Aortic smooth muscle cell (primary cell): ENCODE measurements at places on chromosomes 6 and 20. TPM values are rescaled to one million over a fixed set of nuclear protein-coding genes. Genes with fewer than 3 reads are reported as not detected.

Gene ANKRD66
- total RNA-seq, result not detected in 2 replicates

Gene ZC3H12D
- total RNA-seq, result under 0.01 and 0.06 TPM in 2 replicates

Gene ZBP1
- not detected in 2 replicates for total RNA-seq

Gene SULF2
- total RNA-seq, result 5.0 and 5.5 TPM in 2 replicates

Gene FOXA2
- total RNA-seq, result not detected in 2 replicates

Gene GPX6
- not detected in 2 replicates for total RNA-seq

Gene LRRC73
- total RNA-seq, result 0.79 and 0.81 TPM in 2 replicates

Gene OR2H2
- total RNA-seq, result not detected in 2 replicates

Gene C20orf144
- total RNA-seq, result 0.12 and 0.13 TPM in 2 replicates

Gene GFOD1
- total RNA-seq, result 1.6 and 2.9 TPM in 2 replicates

Gene ZKSCAN3
- total RNA-seq, result 2.9 and 4.7 TPM in 2 replicates

Gene HCRTR2
- total RNA-seq, result not detected in 2 replicates

Gene OPRL1
- 0.40 and 1.4 TPM in 2 replicates for total RNA-seq

Gene CST4
- 0.26 and 0.31 TPM in 2 replicates for total RNA-seq

Gene TSPYL1
- 110 and 129 TPM in 2 replicates for total RNA-seq

Gene CALHM4
- total RNA-seq, result not detected in 2 replicates

Gene MYO6
- 23.4 and 33.1 TPM in 2 replicates for total RNA-seq

Gene VAPB
- 13.5 and 22.5 TPM in 2 replicates for total RNA-seq

Gene LY6G6C
- total RNA-seq, result not detected in 2 replicates

Gene EBF4
- total RNA-seq, result 0.13 and 0.25 TPM in 2 replicates

Gene KCNG1
- 0.13 TPM in 1 of 2 replicates, not detected in the other for total RNA-seq

Gene ELOVL4
- 2.8 and 3.3 TPM in 2 replicates for total RNA-seq

Gene FAM184A
- total RNA-seq, result 1.2 and 2.6 TPM in 2 replicates

Gene PLAGL2
- total RNA-seq, result 0.79 and 0.81 TPM in 2 replicates

Gene MAPK13
- total RNA-seq, result 2.8 and 3.4 TPM in 2 replicates

Gene EDN3
- not detected in 2 replicates for total RNA-seq

Gene SEMG1
- total RNA-seq, result not detected in 2 replicates

Gene NRN1
- 0.12 and 0.13 TPM in 2 replicates for total RNA-seq

Gene TTK
- 11.7 and 16.9 TPM in 2 replicates for total RNA-seq
